ENCODE measurements at places on chromosomes 16 and 17.

GRCh38 chr16:28554634-28555423 is 1.1 kb downstream of the SGF29 start:
- no peak for DNase-seq

DNA sequence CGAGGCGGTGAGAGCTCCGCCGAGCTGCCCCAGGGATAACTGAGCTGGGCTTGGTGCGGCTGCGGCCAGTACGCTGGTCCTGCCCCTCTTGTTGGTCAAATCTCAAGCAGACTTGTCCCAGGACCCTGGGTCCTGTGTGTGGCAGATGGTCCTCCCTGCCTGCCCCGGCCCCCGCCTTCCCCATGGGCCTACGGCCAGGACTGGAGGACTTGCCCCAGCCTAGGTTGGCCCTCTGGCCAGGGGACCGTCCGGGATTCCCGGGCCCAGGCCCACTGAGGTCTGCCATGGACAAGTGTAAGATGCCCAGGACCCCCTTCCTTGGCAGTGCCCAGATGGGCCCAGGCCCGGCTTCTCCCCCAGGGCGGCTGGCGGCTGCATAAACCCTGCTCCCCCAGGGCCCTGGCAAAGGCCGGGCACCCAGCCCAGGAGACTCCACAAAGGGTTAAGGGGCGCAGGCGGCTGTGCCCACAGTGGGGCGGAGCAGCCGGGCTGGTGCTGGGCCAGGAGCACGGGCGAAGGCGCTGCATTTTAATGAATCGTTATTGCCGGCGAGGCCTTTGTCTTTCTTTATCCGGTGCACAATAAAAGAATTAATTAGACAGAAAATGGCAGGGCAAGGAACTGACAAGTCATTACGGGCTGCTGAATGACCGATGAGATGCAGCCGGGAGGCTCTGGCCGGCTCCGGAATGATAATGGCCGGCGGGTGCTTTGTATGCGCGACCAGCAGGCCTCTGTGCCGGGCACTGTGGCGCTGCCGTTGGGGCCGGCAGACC is 9.1 kb downstream of the SOX8 start:
- no peak for DNase-seq

- no peak for DNase-seq
Observed at GRCh38 chr17:65936013-65936412, 255.9 kb downstream of the CEP112 start.

- peak; percentile 57 for DNase-seq
Observed at GRCh38 chr17:47978324-47978723, 7.4 kb downstream of the CDK5RAP3 start.

GRCh38 chr17:58184308-58184985 is 8.1 kb upstream of the EPX start:
- no peak for DNase-seq
